ENCODE measurements at places on chromosomes 1 and 21.

DNA sequence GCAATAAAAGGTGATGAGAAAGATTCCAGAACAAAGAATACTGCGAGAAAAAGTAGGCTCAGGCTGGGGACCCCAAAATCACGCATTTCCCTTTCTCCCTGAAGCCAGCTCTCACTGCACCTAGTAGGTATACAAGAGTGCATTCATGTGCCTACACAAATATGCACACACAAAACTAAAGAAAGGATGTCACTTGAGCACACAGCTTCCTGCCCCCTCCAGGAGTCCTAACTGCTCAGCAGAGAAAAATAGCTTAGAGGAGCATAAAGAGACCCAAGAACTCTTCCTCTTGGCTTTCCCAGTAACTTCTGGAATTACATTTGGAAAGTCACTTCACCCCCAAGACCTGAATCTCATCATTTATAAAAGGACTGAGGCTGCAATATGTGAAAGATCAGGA is 38.0 kb downstream of the JAK1 start:
- no peak for DNase-seq

DNA sequence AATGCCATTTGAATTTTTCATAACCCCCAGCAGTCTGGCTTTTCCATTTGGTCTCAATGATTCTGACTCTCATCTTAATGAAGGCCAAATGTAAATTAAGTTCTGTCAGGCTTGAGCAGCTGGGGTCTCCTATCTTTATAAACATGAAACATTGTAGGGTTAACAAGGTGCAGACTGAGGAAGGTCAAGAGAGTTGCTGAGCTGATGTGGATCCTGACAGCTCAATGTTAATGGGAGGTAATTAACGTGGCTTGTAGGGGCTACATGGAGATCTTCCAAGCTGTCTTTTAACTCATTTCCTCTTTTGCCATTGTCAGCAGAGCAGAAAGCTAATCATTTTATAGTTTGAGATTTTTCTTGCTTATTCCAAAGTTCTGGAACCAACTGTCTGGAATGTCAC is 55.2 kb downstream of the FGGY start:
- no peak for DNase-seq

- no peak for DNase-seq
Measured at GRCh38 chr1:22489278-22489677, 37.6 kb downstream of the ZBTB40 start.

GRCh38 chr1:82048596-82048995 is 247.9 kb downstream of the ADGRL2 start:
- DNase-seq: no peak

- no peak for DNase-seq
Measured at GRCh38 chr1:113530021-113530420, 139.7 kb downstream of the MAGI3 start.

GRCh38 chr1:67468066-67468718 is 38.0 kb upstream of the SERBP1 start:
- no peak for DNase-seq

All from right forelimb (tissue), 1 donor.